ENCODE measurements at places on chromosomes 16 and 17.

GRCh38 chr17:10756619-10757018 lies 26.8 kb upstream of the TMEM220 start:
- DNase-seq = no peak

DNA sequence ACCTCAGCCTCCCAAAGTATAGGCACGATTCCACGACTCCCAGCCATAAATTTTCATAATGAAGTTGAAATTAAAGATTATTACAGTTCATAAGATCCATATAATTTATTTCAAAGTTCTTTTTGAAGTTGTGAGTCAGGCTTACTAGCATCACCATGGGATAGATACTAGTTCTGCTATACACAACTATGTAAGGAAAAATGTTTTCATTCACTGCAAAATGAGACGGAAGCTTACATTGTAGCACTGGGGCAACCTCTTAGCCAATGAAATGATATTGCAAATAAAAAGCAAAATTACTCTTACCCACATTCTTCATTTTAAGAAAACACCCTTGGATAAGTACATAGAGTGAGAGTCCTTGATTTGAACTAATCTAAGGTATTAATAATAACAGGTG lies 18.8 kb upstream of the MARCHF10 start:
- DNase-seq = no peak

DNA sequence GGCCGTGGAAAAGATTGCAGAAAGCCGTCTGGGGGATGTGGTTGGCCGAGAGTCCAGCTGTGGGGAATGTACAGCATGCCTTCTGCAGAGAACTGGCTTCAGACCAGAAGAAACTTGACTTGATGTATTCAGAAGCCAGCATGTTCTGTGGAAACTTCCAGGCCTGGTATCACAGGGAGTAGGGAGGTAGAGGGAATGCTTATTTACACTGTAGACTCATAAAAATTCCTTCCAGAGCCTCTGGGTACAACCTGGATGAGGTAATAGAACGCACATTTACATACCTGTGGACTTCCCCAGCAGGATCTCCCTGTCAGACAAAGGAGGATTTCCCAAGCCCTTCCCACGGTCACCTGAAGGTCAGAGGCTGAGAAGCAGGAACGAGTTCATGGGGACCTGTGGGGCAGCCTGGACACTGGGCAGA lies 11.8 kb upstream of the GAS7 start:
- DNase-seq = no peak

- no peak for DNase-seq
These were observed 73.3 kb downstream of the MSI2 start for GRCh38 chr17:57329380-57330214.

- no peak for DNase-seq
These were observed 943 bp downstream of the CNTROB start for GRCh38 chr17:7932949-7933348.

GRCh38 chr17:5182597-5183409 lies 8.9 kb downstream of the ZNF594 start:
- DNase-seq = no peak

GRCh38 chr16:7650431-7650830 lies 317.8 kb downstream of the RBFOX1 start:
- DNase-seq = no peak

GRCh38 chr17:41020336-41020735 lies 6.7 kb downstream of the KRTAP1-5 start:
- no peak for DNase-seq

GRCh38 chr16:86052115-86052670 lies 153.2 kb downstream of the IRF8 start:
- no peak for DNase-seq

- no peak for DNase-seq
These were observed 453.2 kb upstream of the SOX9 start for GRCh38 chr17:71667661-71668060.

GRCh38 chr16:29745121-29745852 lies 503 bp downstream of the C16orf54 start:
- no peak for DNase-seq

DNA sequence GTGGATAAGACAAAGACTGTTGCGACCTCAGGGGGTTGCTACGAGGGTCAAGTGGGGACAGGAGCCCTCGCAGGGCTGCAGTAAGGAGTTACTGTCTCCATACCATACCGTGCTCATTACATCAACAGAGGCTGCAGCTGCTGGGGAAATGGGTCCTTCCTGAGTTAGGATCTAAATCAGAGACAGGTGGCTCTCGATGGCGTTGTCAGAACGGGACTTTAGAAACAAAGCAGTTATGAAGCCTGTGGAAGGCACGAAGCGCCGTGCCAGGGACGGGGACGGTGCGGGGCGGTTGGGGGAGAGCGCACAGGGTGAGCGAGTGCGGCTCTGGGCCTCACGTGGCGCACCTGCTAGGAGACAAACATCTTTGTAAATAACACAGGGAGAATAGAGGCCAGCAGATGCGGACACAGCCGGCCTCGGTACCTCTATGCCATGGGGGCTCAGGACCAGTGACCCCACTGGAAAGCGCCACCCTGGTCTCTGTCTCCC lies 34.4 kb downstream of the ZCCHC14 start:
- no peak for DNase-seq

DNA sequence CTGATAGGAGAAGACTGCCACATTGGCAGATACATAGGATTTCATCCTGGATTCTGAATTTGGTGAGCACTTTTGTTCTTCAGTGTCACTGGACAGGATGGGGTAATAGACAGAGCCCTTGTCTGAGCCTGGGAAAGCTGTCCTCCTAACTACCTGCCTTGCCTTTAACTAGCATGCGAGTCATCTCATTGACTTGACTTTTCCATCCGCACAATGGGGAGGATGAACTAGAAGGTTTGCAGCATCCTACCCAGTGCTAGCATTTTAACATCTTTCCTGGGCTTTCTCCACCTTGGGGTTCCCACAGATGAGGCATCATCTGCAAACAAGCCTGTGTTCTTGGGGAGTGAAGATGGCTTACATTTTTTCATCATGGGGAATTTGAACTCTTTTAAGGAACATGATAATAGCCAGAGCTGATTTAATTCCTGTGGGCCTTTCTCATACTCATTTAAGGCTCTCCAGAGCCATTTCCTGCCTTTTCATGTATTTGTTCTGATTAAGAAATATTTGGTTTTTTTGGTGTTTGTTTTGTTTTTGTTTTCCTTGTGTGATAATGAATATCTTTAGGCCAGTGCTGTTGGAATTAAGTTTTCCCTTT lies 139.5 kb downstream of the MSI2 start:
- DNase-seq = no peak

DNA sequence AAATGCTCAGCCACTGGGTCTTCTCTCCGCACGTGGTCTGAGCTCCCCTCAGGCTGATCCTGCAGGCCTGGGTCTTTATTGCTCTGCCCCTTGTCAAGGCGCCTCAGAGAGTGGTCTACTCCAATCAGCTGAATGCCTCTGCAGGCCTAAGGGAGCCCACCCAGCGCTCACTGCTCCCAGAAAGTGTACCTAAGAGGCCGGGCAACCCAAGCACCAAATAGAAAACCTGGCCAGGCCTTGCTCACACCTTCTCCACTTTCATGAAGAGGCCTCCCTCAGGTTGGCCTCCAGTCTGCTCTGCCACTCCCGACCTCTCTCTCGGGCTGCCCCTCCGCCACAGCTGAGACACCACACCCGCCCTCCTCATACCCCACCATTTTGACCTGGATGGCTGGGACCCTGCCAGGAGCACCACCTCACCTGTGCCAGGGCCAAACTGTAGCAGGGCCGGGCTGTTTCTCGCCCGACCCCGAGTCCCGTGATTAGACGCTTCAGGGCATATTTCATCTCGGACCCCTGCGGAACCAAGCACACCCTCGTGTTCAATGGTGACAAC lies 665 bp downstream of the MYBBP1A start:
- DNase-seq = no peak

- no peak for DNase-seq
These were observed 66.6 kb downstream of the WSB1 start for GRCh38 chr17:27360507-27360906.

DNA sequence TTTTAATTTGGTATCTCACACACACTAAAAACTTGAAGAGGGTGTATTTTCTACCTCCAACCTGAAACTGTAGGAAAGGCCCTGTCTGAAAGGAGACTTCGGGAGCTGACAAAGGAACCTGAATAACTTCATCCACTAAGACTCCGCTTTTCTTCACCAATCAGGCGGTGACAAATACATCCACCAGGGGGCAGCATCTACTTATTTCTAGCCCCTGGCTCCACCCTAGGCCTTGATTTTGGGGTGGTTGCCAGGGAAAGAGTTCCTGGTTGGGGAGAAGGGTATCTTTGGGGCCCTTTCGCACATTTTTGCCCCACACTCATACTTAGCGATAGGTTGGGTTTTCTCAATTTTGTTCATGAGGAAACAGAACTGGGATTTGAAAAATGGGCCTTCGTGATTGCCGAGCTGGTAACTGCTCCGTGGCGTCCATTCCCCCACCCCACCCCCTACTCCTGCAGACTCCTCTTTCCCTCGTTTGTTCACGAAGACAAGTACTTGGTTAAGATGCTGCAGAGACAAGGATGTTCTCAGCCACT lies 4.8 kb upstream of the ARL4D start:
- no peak for DNase-seq

DNA sequence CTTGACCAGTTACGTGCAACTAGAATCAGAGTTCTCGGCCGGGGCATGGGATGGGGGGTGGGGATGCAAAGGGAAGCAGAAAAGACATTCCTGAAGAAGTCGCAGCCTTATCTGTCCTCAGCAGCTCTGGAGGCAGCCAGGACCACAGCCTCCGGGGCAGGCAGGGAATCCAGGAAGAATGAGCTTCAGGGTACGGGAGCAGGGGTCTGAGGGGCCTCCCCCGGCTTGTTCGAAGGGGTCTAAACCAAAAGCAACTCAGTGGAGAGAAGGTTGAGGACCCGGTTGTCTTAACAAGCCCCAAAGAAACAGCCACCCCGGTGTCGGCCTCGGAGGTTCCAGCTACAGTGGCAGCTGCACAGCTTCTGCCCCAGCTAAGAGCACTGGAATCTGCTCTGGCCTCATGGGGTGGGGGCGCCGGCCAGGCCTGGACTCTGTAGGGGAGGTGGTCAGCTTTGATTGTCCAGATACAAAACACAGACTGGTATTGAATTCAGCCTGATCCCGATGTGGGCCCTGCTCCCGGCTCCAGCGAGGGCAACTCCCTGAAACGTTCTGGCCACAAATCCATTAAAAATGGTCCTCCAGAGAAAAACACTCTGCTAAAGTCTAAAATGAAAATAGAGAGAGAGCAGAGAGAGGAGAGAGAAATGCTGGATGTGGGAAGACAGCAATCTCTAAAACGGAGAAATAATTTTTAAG lies 7.7 kb downstream of the HOXB4 start:
- no peak for DNase-seq

DNA sequence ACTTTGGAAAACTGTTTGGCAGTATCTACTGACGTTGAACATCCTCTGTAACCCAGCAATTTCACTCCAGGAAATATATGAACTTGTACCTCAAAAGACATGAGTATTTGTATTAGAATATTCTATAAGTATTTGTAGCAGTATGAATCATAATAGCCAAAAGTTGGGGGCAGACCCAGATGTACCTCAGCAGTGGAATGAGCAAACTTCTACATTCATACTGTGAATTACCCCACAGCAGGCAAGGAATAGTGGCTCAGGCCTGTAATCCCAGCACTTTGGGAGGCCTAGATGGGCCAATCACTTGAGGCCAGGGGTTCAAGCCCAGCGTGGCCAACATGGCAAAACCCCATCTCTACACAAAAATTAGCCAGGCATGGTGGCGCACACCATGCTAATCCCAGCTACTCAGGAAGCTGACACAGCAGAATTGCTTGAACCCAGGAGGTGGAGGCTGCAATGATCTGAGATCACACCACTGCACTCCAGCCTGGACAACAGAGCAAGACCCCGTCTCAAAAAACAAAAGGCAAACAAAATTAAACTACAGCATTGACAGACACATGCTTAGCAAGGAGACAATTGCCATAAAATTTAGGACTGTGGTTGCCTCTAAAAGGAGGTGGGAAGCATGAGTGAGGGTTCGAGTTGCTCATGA lies 11.2 kb upstream of the HELZ start:
- no peak for DNase-seq

GRCh38 chr17:47957591-47958490 lies at the start of gene PRR15L:
TSS of gene PRR15L (minus strand) at chr17:47957883. CDS start at chr17:47953234, 4,649 bp downstream.
- no peak for DNase-seq

- no peak for DNase-seq
These were observed 51.8 kb downstream of the TEKT5 start for GRCh38 chr16:10642964-10643363.

DNA sequence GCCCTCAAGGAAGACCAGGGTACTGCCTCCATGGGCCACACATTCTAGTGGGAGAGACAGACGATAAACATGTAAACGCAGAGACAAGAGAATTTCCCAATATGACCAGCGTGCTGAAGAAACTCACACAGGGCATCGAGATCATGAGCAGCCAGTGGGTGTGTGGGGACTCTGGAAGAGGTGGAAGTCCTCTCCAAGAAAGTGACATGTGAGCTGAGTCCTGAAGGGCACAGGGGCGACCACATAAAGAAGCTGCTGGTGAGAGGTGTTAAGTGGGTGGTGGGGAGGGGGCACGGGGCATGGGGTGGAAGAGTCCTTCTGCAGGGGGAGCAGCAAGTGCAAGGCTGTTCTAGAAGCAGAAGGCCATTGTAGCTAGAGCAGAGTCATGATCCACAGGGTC lies 21.0 kb upstream of the RAP1GAP2 start:
- no peak for DNase-seq

GRCh38 chr16:637081-638018 lies 1.2 kb upstream of the METTL26 start:
- DNase-seq = no peak

GRCh38 chr17:57553991-57554825 lies 190.9 kb downstream of the CCDC182 start:
- peak; percentile 96 for DNase-seq

GRCh38 chr17:70158180-70158579 lies 11.2 kb upstream of the KCNJ2 start:
- DNase-seq = no peak

GRCh38 chr16:2766430-2767139 lies 10.5 kb downstream of the ELOB start:
- no peak for DNase-seq

GRCh38 chr17:34623856-34624766 lies 44.7 kb downstream of the TMEM132E start:
- DNase-seq = no peak

- DNase-seq = no peak
These were observed 1.5 kb downstream of the ATPAF2 start for GRCh38 chr17:18037486-18037885.

GRCh38 chr16:49605536-49606254 lies 232.1 kb downstream of the C16orf78 start:
- DNase-seq = no peak

DNA sequence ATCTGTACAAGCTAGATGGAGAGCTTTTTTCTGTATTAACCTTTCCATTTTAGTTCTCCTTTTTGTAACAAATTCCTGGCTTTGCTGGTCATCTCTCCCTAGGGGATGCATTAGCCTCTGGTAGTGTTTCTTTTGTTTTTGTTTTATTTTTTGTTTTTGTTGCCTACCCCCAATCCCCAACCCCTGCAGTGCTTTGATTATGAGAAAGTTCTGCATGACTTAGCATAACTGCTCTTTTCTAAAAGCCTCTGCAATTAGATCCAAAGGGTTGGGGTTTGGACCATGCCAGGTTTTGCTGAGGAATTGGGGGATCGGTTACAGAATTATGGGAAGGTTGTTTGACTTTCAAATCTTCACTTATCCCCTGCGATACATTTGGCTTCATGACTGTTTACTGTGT lies 98.2 kb downstream of the ADAMTS18 start:
- DNase-seq = no peak

- no peak for DNase-seq
These were observed 5.7 kb upstream of the TVP23A start for GRCh38 chr16:10824111-10824893.

GRCh38 chr16:873889-874288 lies 73.4 kb upstream of the GNG13 start:
- no peak for DNase-seq

Measured in retinal pigment epithelial cell (primary cell).